Thymus (tissue), 14 donors: ENCODE measurements at places on chromosomes 7 and 10. TPM values are rescaled to one million over a fixed set of nuclear protein-coding genes. Genes with fewer than 3 reads are reported as not detected.

The SGCE gene
- total RNA-seq: 27.9 TPM

- no peak for DNase-seq
Measured at GRCh38 chr7:17548014-17548653, 249.7 kb downstream of the AHR start.

The WAC gene
- total RNA-seq: 70.5 TPM

- DNase-seq: no peak
Measured at GRCh38 chr10:131569851-131570715, 258.6 kb upstream of the TCERG1L start.

- DNase-seq: peak; percentile 16
Measured at GRCh38 chr10:70115948-70116682, 16.5 kb downstream of the AIFM2 start.

DNA sequence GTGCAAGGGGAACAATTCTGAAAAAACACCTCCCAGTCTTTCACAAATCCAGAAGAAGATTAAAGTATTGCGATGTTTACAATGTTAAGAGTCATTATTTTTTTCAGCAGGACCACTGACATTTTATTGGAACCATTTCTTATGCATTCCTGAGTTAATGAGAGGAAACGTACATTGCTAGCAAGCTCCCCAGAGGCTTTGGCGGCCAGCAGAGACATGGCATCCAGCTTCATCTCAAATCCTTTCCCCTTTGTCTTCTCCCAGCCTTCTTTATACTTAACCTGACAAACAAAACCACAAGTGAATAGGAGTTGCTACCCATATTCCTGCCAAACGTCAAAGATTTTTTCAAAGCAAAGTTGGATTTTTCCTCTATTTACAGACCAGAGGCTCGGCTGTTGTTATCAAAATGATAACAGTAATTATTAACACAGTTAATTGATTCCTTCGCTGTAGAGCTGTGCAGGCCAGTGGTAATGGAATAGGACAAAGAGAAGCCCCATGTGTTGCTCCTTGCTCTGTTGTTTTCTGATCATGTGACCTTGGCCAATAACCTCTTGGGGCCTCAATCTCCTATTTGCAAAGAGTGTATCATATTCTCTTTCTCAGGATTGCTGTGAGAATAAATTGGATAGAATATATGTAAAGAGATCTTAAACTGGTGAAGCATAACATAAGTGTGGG is 32.0 kb downstream of the NRAP start:
- no peak for DNase-seq
